ENCODE measurements at places on chromosomes 5 and 9.
A peak's percentile ranks its signal among the peaks of the same experiment; 100 is the strongest.

DNA sequence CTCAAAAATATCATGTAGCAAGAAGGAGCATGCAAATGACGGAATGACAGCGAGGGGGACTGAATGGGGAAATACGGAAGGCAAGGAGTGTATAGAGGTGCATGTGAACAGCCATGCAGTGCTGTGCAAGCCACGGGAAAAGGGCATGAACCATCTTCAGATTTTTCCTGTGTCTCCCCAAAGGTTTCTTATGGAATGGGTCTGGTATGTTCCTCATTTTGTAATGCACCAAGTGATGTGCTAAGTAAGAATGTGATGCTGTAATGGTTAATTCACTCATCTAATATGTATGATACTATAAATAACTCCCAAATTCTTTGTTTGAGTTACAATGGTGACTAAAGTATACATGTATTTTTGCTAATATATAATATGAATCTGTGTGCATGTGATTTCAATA lies 99.0 kb upstream of the DAB2 start:
- DNase-seq = peak; percentile 86

GRCh38 chr5:59757442-59757841 lies 136.1 kb downstream of the PDE4D start:
- no peak for DNase-seq

GRCh38 chr5:172886974-172887501 lies 53.0 kb downstream of the ERGIC1 start:
- peak; percentile 88 for DNase-seq

- DNase-seq = no peak
Measured at GRCh38 chr5:140083120-140083519, 30.8 kb upstream of the PURA start.

GRCh38 chr5:37723162-37723961 lies 116.5 kb downstream of the GDNF start:
- DNase-seq = peak; percentile 47

DNA sequence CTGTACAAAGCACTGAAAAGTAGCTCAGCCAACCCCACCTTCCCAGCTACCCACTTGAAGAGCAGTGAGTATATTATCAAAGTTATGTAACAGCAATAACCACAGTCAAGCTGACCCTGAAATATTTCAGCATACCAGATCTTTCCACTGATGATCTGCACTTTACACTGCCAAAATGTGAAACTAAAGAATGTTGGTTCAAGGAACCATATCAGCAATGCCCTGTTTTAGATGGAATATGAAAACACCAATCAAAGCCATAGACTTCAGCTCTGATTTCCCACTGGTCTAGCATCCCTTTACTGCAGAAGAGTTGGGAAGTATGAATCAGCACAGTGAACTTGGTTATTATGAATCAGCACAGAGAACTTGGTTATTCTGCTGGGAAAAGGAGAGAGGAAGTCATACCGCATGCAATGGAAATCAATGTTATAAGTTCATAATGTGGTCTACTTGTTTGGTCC lies 20.0 kb downstream of the CEMIP2 start:
- DNase-seq = peak; percentile 68

DNA sequence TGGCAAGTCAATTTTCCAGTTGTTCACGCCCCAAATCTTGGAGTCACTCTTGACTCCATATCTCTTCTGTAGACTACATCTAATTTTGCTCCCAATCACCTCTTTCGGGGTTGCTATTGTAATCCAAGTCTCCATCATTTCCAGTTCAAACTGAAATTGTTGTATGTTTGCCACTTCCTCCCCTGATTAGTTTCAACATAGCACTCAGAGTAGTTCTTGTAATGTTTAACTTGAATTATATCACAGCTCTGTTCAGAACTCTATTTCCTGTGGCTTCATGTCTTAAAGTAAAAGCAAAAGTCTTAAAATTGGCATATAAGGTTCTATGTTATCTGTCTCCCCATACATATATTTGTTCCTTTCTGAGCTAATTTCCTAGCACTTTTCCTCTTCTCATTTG lies 348.5 kb upstream of the RIOK2 start:
- no peak for DNase-seq

- DNase-seq = no peak
Measured at GRCh38 chr5:1725641-1726468, 73.8 kb downstream of the MRPL36 start.

- DNase-seq = peak; percentile 5
Measured at GRCh38 chr9:123003466-123003865, 30.0 kb upstream of the GPR21 start.

- DNase-seq = no peak
Measured at GRCh38 chr5:124956471-124957029, 210.1 kb upstream of the ZNF608 start.

DNA sequence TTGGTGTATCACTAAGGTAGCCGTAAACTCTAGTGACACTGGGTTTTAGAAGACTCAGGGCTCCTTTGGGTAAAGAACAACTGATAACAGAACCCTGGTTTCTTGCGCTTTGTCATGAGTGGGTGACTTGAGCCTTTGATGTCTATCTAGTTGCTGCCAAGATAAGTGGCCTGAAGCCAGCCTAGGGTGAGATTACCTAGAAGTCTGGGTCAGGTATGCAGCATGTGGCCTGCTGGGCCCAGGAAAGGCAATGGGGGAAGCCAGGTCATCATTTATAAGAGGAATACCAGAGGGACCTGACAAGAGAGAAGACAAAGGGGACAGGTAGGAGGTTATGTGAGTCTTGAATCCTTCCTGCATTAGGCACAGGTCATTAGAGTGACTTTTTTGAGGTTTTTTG lies 23.2 kb upstream of the GARNL3 start:
- DNase-seq = no peak

- no peak for DNase-seq
Measured at GRCh38 chr5:106140101-106140500, 1530.6 kb downstream of the EFNA5 start.

GRCh38 chr5:124289130-124289529 lies 457.3 kb downstream of the ZNF608 start:
- no peak for DNase-seq

DNA sequence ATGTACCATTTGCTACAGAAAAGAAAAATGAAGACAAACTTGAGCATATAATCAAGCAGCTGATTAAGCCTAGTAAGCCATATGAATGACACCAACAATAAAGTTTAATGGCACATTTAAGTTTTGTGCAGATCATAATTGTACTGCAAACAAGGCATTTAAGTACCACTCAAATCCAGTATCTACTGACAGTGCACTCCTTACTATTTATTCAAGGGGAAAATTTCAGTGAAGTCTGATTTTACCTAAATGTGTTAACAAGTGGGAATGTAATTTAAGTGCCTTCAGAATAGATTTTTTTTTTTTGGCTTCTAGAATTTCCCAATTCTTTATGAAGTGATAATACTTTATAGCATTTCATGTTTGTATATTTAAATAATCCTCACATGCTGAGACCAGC lies 341.0 kb upstream of the POU5F2 start:
- no peak for DNase-seq

DNA sequence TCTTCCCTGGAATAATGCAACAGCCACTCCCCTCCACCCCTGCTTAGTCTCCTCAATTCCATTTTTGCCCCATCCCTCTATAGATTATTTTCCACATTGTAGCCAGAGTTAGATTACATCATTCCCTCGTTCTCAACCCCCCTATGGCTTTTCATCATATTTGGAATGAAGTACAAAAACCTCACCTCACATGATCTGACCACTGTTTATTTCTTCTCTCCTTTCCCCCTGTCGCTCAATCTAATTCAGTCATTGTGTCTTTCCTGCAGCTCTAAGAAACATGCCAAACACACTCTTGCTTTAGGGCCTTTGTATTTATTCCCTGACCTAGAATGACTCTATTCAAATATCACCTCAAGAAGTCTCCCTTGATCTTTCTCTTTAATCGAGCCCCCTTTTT lies 22.6 kb upstream of the HK3 start:
- DNase-seq = no peak

DNA sequence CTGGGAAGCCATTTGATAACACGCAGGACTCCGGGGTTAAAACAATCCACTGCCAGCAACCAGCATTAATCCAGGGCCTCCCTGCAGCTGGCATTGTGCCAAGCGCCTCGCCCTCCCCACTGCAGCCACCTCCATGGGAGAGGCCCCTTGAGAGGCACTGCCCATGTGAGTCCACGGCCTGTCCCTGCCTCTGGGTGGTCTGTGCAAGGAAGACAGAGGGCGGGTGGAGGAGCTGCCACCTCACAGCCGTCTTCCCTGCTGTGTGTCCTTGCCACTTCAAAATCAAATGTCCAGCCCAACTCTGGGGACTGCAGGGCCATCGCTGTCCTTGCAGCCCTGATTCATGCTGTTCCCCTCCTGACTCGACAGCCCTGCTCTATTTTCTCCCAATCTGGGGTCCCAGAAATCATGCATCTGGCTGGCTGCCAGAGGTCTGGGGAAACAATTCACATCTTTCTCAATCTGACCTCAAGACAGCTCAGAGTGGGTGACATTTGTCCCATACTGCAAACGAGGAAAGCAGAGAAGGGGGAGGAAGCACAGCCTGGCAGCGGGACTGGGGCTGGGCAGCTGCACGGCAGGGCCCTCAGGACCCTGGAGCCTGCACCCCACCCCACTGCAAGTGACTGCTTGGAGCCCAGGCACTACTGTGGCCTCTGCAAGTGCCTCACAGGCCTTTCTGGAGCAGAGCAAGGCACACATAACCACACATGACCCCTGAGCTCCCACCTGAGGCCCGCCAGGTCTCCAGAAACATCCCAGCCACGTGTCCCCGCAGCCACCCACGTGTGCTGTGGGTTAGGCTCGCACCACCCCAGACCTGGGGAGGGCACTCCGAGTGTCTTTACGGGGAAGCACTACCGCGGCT lies 15.7 kb downstream of the BRD3OS start:
- DNase-seq = no peak

DNA sequence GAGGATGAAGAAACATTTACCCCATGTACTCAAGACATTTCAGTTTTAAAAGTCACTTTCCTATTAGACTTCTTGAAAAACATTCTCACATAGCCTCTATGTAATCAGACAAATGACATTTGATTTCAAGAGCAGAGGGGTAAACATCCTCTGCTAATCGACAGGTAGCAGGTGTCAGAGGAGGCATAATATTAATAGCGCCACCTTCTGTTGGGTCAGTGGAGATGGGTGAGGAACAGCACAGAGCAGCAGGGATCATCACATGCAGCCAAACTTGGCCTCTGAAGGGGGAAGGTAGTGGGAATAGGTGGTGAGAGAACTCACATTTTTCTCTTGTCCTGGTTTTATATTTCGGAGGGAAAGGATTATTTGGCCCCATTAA lies 3.3 kb upstream of the LSM11 start:
- peak; percentile 13 for DNase-seq

Data from EL (cell line).